Stimulated activated naive CD8-positive, alpha-beta T cell treated with anti-CD3 and anti-CD28 coated beads, Interleukin-15, Interleukin-2, amounts not matched to agents 100 U/mL and 50 U/mL, for 24 hours (primary cell): ENCODE measurements at places on chromosomes 12 and 14.

GRCh38 chr12:58777815-58778214, 142.5 kb downstream of the LRIG3 start:
- no peak for DNase-seq

- no peak for DNase-seq
Measured at GRCh38 chr12:34387711-34388635, 365.7 kb downstream of the ALG10 start.

DNA sequence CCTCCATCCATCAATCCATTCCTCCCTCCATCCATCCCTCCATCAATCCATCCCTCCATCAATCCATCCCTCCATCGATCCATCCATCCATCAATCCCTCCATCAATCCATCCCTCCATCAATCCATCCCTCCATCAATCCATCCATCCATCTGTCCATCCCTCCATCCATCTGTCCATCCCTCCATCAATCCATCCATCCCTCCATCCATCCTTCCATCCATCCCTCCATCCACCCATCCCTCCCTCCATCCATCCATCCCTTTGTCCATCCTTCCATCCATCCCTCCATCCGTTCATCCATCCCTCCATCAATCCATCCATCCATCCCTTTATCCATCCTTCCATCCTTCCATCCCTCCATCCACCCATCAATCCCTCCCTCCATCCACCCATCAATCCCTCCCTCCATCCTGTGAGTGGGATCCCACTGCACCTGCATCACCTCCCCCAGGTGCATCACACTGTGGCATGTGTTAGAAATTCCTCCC, 338.1 kb upstream of the SFSWAP start:
- no peak for DNase-seq

- DNase-seq = no peak
Measured at GRCh38 chr12:30134229-30134628, 350.5 kb upstream of the TMTC1 start.

DNA sequence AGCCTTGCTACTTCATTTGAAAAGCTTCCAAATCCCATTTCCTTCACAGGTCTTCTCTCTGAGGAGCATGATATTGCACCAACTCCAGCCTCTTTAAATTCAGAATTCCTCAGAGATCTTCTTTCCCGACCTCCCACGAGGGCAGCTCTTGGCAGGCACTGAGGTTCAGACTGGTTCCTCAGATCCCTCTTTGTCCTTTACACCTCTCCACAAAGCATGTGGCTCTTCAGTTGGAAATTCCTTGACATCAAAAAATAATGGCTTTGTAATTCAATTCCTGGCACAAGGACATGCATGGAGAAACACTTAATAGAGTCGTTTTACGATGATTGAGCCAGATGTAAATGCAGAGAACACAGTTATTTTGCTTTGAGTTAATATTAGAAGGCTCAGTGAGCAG, 63.2 kb upstream of the TMX1 start:
- no peak for DNase-seq

- no peak for DNase-seq
Measured at GRCh38 chr12:67655829-67656228, 7.3 kb downstream of the DYRK2 start.

DNA sequence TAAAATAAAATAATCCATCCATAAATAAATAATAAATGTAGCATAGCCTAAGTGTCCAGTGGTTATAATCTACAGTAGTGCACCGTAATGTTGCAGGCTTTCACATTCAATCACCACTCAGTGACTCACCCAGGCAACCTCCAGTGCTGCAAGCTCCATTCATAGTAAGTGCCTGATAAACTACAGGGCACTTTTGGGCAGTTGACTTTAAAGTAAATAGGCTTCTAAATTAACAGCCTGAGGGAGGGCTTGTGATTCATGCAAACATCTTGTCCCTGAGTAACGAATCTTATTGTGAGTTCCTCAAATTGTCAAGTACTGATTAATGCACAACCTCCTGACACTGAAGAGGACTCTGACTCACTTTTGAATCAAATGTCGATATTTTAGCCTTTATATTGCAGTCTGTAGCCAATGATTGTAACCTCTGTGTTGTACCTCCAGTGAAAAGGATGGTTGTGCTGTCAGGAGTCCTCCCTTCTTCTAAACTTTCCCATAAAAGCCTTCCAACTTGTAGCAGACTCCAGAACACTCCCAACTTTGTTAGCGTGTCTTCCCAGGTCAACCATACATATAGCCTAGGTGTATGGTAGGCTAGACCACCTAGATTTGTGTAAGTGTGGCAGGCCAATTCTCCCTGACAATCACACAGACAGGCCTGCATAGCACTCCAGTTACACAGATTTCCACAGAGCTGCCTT, 55.0 kb upstream of the BICD1 start:
- no peak for DNase-seq
